ENCODE measurements at places on chromosomes 6 and 20. TPM values are rescaled to one million over a fixed set of nuclear protein-coding genes. Genes with fewer than 3 reads are reported as not detected.

The EFCAB8 gene
- 0.03 TPM for polyA plus RNA-seq

DNA sequence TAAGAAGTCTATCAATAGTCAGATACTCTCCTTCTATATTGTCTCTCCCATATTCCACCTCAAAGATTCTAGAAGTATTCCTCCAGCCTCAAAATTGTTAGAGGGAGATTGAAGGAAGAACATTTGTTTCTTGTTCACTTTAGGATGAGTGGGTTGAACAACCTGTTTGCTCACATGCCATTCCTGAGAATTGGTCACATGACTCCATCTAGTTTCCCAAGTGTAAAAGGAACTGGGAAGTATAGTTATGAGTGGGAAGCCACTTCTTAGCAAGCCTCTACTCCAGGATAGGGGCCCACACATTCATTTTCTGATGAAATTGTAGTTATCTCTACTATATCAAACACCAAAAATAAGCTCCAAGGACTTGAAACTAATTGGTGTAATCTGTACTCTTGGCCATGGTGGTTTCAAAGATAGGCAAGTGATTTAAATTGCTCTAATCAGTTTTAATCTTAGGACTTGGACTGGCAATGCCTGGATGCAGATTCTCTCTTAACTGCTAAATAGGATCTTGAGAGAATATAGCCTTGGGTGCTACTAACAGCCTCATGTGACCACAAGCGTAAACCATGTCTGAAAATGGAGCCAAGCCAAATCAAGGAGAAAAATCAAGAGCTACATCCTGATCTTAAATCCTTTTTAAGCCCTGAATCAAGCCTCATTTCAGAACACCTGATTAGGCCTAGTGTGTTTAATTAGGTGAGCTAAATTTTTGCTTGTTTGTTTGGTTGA, 758.7 kb upstream of the MAN1A1 start:
- no peak for DNase-seq

The MYBL2 gene
- polyA plus RNA-seq: 0.73 TPM

The EGFL8 gene
- polyA plus RNA-seq: 1.7 TPM

GRCh38 chr6:127402890-127403617, 56.1 kb downstream of the KIAA0408 start:
- no peak for DNase-seq

DNA sequence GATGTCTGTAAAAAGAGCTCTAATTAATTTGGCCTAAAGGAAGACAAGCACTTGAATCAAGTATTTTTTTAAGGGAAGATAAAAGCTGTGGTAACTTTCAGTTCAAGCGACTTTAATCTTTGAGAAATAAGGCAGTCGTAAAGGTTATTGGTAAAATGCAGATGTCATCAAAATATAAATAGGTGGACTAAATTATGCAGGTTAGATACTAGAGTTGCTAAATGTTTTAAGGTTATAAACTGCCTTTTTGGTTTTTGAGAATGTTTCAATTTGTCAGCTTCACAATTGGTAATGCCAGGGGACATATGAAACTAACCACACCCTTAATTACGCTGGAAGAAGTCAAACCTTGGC, 159.5 kb upstream of the OLIG3 start:
- no peak for DNase-seq

The PCIF1 gene
- polyA plus RNA-seq: 5.4 TPM

The SPDEF gene
- polyA plus RNA-seq: not detected

GRCh38 chr6:31462964-31463870, 34.7 kb upstream of the MICB start:
- peak; percentile 69 for DNase-seq

The DEFB132 gene
- not detected for polyA plus RNA-seq

The ZNF391 gene
- polyA plus RNA-seq: 3.0 TPM

The NFATC2 gene
- polyA plus RNA-seq: 0.05 TPM

DNA sequence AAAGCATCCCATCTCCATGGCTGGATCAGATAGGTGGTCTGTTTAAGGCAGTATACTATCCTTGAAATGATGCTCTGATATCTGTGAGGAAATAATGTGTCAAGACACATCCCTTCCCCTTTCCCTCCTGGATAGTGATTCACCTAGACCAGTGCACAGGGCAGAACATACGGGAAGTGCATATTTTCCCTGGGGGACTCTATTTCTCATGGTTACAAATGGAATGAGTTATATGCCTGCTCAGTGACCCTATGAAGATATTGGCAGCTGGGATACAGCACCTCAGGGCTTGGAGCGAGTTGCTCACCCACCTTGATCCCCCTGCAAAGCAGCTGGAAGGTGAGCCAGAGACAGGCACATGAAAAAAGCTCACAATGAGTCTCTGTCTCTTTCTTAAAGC, 67.5 kb upstream of the PRL start:
- peak; percentile 32 for DNase-seq

The FOXS1 gene
- not detected for polyA plus RNA-seq

DNA sequence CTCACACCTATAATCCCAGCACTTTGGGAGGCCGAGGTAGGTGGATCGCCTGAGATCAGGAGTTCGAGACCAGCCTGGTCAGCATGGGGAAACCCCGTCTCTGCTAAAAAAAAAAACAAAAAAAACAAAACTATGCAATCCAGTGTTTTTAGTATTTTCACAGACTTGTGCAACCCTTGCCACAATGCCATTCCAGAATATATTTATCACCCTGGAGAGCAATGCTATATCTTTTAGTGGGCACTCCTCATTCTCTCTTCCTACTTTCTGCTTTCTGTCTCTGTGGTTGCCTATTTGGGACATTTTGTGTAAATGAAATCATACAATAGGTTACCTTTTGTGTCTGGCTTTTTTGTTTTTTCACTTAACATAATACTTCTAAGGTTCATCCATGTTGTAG, 39.1 kb upstream of the MROH8 start:
- DNase-seq: no peak

DNA sequence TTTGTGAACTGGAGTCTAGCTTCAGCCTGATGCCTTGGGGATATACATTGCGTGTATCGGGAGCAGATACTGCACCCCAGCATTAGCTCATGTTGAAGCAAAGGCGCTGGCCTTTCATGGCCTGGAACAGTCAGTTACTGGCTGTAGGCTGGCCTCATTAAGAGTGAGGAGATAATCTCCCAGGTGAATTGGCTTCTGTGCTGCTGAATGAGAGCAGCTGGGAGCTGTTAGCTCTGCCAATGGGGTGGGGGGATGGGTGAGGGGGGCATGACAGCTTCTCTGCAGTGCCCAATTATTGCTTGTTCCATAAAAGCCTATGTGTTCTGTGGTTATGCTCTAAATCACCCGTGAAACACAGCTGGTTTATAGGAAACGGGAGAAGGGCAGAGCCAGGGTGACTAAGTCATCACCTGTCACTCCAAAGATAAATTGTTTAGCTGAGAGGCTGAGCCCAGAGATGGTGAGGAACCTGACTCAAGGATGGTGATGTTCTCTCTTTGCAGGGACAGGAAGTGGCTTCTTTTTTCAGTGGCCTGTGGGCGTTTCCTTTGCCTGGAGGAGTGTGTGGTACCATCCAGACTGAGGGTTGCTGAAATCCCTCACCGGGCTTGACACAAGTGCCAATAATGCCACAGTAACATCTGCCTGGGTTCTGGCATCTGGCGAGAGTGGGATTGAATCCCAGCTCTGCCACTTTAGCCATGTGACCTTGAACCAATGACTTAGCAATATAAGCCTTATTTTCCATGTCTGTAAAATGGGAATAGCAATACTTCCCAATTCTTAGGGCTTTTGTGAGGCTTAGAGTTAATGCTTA, 170.8 kb downstream of the BCAS1 start:
- peak; percentile 78 for DNase-seq

DNA sequence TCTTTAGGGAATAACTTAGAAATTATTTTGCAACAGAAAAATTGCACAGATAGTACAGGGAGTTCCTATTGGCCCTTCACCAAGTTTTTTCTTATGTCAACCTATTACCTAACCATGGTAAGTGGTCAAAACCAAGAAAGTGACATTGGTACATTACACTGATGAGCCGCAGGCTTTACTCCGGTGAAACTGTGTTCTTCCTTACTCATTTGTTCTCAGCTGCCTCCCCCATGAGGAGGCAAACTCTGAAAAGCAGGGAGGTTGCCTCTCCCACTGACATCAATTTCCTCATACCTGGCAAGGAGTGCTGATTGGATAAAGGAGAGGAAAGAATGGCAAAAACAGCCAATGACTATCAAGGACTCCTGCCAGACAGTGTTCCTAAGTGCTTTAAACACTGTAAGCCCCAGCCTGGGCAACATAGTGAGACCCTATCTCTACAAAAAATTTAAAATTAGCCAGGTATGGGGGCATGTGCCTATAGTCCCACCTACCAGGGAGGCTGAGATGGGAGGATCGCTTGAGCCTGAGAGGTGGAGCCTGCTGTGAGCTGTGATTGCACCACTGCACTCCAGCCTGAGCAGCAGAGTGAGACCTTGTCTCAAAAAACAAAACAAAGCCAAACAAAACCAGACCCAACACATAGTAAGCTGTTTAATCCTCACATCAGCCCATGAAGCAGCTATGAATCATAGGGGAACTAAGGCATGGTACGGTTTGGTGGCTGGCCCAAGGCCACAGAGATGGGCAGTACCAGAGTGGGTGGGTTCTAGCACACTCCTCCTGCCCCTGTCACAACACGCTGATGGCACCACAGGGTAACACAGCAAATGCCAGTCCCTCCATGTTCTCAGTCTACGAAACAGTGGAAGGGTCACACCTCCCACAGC, 24.7 kb downstream of the C20orf203 start:
- no peak for DNase-seq

DNA sequence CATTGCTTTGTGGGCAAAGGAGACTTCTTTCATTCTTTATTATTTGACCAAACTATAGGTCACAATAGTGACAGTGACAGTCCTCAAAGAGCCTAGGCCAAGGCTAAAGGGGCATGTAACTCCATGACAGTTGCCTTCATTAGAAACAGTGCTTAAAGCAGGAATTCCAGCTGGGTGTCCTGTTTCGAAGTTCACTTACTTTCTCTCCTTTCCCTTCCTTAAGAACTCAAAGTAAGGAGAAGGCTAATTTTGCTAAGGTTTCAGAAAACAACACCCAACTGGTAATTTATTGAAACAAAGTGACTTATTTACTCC, 48.1 kb upstream of the HEY2 start:
- no peak for DNase-seq

DNA sequence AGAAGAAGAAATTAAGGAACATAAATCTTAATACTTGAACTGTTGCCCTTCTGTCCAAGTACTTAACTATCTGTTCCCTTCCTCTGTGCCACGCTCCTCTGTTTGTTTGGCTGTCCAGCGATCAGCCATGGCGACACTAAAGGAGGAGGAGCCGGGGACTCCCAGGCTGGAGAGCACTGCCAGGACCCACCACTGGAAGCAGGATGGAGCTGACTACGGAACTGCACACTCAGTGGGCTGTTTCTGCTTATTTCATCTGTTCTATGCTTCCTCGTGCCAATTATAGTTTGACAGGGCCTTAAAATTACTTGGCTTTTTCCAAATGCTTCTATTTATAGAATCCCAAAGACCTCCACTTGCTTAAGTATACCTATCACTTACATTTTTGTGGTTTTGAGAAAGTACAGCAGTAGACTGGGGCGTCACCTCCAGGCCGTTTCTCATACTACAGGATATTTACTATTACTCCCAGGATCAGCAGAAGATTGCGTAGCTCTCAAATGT, 17.1 kb downstream of the IRF4 start:
- no peak for DNase-seq

The CD93 gene
- polyA plus RNA-seq: 0.01 TPM

The ERVFRD-1 gene
- polyA plus RNA-seq: not detected
